ENCODE measurements at places on chromosomes 4 and X. TPM values are rescaled to one million over a fixed set of nuclear protein-coding genes. Genes with fewer than 3 reads are reported as not detected.

GRCh38 chr4:122329876-122330565 lies 48.8 kb upstream of the ADAD1 start:
- no peak overlapping the region for H3K27ac ChIP-seq
- no peaks in the 10 kb centered on the region for H3K27me3 ChIP-seq
- peaks cover 11% of the 10 kb centered on the region for H3K4me1 ChIP-seq
- H3K36me3 ChIP-seq, result peaks cover 31% of the 10 kb centered on the region
- no peak overlapping the region for H3K4me3 ChIP-seq

- no peaks in the 10 kb centered on the region for H3K27me3 ChIP-seq
- H3K4me3 ChIP-seq, result no peak overlapping the region
- no peaks in the 10 kb centered on the region for H3K4me1 ChIP-seq
- no peak overlapping the region for H3K27ac ChIP-seq
Observed at GRCh38 chr4:70984589-70984988, 8.9 kb upstream of the DCK start.

- no peak within 1 kb of the TSS for H3K27ac ChIP-seq
- peak; percentile 27 for DNase-seq
- no peaks in the 10 kb centered on the region for H3K36me3 ChIP-seq
- peaks cover 28% of the 10 kb centered on the region for H3K27me3 ChIP-seq
- peak within 1 kb of the TSS; percentile 73 for H3K4me3 ChIP-seq
Observed at GRCh38 chrX:18354369-18355223, at the start of gene SCML2. TSS of gene SCML2 (minus strand) at chrX:18354688. CDS start at chrX:18334071, 20,617 bp downstream.

- peak overlapping the region; percentile 47 for H3K4me3 ChIP-seq
- H3K4me1 ChIP-seq, result peaks cover 64% of the 10 kb centered on the region
- H3K36me3 ChIP-seq, result peaks cover 10% of the 10 kb centered on the region
- peak overlapping the region; percentile 87 for H3K27ac ChIP-seq
- H3K27me3 ChIP-seq, result no peaks in the 10 kb centered on the region
- no peak for DNase-seq
Observed at GRCh38 chrX:147917700-147918695, 6.3 kb downstream of the FMR1 start.

- no peaks in the 10 kb centered on the region for H3K27me3 ChIP-seq
- H3K36me3 ChIP-seq, result no peaks in the 10 kb centered on the region
- no peak overlapping the region for H3K4me3 ChIP-seq
- no peaks in the 10 kb centered on the region for H3K4me1 ChIP-seq
Observed at GRCh38 chrX:43278440-43278839, 377.7 kb upstream of the MAOA start.

- H3K4me1 ChIP-seq, result no peaks in the 10 kb centered on the region
- no peak for DNase-seq
- H3K27me3 ChIP-seq, result no peaks in the 10 kb centered on the region
- no peak overlapping the region for H3K4me3 ChIP-seq
- no peaks in the 10 kb centered on the region for H3K36me3 ChIP-seq
Observed at GRCh38 chr4:8400632-8401325, 39.7 kb downstream of the ACOX3 start.

GRCh38 chr4:92047209-92047875 lies 256.4 kb upstream of the GRID2 start:
- H3K27ac ChIP-seq, result no peak overlapping the region
- no peak for DNase-seq
- no peaks in the 10 kb centered on the region for H3K27me3 ChIP-seq
- H3K4me1 ChIP-seq, result no peaks in the 10 kb centered on the region
- no peak overlapping the region for H3K4me3 ChIP-seq

The PDE5A gene
- 0.10 TPM for total RNA-seq

The GAGE2A gene
- total RNA-seq, result not detected

The RHOXF2B gene
- not detected for total RNA-seq

The STBD1 gene
- total RNA-seq, result 0.51 TPM

The TMEM31 gene
- not detected for total RNA-seq

The ARFIP1 gene
- total RNA-seq, result 23.2 TPM

All from activated T-helper 1 cell treated with anti-CD3 and anti-CD28 coated beads, Interleukin-12 subunit alpha, Interleukin-12 subunit beta, Interleukin-2, Interleukin-4 antibody, amounts not matched to agents 30 ng/mL and 10 ng/mL and 1 ng/mL, durations not matched to agents 14 hours and 24 hours and 36 hours (primary cell).